ENCODE measurements at places on chromosomes 5 and 9.

- DNase-seq = no peak
Observed at GRCh38 chr9:76852026-76852425, 53.9 kb downstream of the PRUNE2 start.

DNA sequence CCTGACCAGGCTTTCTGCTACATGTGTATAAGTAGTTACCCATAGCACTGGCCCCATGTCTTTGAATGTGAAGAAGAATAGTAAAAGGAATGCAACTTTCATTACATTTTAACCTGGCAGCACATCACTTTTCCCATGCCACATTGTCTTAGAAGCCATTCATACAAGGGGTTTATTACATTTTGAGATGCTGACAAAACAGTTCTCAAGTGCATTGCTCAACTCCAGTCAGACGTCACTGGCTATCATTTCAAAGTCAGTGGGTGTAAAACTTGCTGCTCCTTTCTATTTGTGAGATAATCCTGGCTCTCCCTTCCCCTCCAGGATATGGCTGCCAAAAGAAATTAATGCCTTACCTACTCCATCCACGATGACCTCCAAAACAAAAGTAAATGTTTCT lies 97.0 kb upstream of the VCAN start:
- no peak for DNase-seq

GRCh38 chr5:135738564-135738875 lies 95.9 kb upstream of the SLC25A48 start:
- DNase-seq = no peak

DNA sequence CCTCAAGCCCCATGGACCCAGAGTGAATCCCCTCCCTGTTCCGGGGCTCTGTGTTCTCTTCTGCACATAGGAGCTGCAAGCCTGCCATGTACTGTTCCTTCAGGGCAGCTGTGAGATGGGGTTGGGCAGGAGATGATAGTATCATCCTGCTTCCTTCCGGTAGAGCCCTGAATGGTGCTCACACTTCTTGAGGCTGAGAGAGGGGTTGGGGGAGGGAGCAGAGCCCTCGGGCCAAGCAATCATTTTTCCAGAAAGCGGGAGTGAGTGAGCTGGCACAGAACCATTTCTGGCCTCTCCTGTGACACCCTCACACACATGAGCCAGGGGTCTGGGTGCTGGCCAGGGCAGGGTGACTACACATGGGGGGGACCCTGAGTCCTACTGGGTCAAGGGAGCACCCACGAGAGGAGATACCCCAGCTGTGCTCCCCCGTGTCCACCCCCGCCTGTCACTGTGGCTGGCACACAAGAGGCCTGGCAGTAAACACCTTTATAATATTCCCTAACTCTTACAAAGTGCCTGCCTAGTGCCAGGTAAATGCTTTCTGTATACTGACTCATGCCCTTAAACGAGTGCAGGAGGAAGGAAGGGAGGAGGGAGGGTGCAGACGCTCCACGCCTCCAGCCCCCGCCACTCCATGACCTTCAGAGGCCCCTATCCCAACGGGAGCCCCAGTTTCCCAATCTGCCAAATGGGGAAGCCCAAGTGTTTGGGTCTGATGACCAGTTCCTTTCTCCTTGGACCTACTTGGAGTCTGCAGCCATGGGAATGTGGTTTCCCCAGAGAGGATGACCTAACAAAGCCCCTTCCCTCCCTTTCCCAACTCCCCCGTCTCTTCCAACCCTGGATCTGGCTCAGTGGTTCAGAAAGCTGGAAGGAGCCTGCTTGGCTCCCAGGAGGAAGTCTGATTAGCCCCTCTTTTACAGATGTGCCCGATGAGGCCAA lies 15.5 kb downstream of the AKNA start:
- peak; percentile 66 for DNase-seq

GRCh38 chr5:145658435-145658834 lies 176.7 kb downstream of the PRELID2 start:
- no peak for DNase-seq

- DNase-seq = no peak
Observed at GRCh38 chr5:61806491-61807020, 474.5 kb downstream of the ZSWIM6 start.

Measured in CD4-positive, alpha-beta T cell treated with Interleukin-4 for 4 hours (primary cell).